ENCODE measurements at places on chromosomes 11 and 22.

GRCh38 chr22:37225481-37225880 is 13.2 kb upstream of the SSTR3 start:
- no peak for DNase-seq

DNA sequence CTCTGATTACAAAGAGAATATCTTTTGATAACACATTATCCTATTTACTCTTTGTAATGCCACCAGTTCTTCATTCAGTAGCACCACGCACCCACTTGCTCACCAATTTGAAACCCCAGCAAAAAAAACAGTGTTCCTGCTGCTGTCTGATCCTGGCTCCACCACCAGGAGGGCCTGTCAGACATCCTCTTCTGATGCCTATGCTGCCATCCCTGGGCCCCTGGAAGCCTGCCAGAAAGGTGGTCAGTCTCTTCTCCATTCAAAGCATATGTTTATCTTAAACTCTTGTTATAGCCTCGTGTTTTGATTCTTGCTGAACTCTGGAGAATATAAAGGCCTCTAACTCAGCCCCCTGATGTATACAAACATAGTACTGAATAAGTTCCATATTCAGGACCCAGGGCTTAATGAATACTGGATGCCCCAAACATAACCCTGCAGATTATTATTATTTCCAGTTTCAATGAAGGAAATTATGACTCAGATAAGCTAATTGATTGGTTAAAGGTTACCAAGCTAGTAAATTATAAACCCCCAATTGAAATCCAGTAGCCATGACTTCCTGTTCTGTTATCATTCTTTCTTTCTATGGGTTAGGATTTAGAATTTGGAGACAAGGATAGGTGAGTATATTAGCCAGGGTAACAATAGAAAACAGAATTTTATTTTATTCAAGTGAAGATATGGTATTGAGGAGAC is 116.7 kb downstream of the NTM start:
- no peak for DNase-seq

DNA sequence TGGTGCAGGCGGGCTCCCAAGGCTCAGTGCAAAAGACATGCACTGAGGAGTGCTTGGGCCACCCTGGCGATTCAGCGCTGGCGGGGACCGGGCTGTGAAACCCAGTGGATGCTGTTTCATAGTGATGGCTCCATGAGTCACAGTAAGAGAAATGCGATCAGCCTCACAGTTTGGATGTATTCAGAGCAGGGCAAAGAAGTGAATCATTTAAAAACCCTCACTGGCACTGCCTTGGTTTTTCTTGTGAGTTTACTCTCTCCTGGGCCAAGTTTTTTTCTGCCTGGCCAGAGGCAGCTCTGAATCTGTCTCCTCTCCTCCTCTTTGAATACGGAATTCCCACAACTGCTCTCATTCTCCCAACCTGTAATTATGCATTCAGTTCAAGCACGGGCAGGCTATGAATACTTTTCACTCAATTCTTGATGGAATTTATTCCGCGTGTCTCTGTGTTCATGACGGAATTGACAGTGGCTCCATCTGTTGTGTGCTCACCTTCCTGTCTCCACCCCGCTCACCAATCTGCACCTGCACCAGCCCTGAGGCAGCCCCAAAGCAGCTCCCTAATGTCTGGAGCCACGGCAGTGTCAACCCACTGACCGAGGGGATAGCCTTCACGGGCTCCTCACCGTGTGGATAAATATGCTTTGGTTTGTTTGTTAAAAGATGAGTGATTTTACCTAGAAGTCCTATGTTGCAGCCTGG is 14.9 kb downstream of the ADAMTS8 start:
- no peak for DNase-seq

DNA sequence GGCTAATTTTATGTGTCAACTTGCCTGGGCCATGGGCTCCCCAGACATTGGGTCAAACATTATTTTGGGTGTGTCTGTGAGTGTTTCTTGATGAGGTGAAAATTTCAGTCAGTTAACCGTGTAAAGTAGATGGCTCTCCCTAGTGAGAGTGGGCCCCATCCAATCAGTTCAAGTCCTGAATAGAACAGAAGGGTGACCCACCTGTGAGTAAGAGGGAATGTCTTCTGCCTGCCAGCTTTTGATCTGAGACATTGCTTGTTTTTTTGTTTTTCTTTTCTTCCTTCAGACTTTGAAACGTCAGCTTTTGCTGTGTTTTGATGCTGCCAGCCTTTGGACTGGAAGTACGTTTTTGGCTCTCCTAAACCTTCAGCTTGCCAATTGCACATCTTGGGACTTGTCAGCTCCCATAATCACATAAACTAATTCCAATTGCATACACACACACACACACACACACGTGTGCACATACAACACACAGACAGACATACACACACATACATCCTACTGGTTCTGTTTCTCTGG is 300.1 kb downstream of the CNTN5 start:
- no peak for DNase-seq

GRCh38 chr11:71281831-71282230 is 29.5 kb upstream of the SHANK2 start:
- no peak for DNase-seq

- DNase-seq, result no peak
Observed at GRCh38 chr22:41772645-41773044, 27.8 kb upstream of the CCDC134 start.

- DNase-seq, result no peak
Observed at GRCh38 chr11:35909511-35910265, 34.2 kb upstream of the LDLRAD3 start.

DNA sequence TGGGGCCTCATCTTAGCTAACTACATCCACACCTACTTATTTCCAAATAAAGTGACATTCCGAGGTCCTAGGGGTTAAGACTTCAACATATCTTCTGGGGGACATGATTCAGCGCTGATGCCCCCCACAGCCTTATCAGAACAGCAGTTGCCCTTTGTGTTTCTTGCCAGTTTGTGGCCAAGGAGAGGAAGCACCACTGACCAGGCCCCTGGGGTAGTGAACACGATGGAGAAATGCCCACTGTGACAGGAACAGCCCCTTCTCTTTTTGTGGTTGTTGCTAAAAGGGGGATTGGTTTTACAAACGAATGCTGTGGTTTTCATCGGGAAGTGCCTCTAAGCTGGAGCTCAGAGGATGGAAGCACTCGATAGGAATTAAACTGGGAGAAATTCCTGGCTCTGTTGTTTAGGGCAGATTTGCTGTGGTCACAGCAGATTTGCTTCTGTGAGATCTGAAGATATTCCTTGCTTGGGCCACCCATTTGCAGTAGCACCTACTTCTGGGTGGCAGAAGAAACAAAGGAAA is 88.8 kb downstream of the ABTB2 start:
- DNase-seq, result peak; percentile 50

GRCh38 chr11:31655483-31655882 is 145.9 kb downstream of the ELP4 start:
- DNase-seq, result no peak
